ENCODE measurements at places on chromosomes 2 and 18. TPM values are rescaled to one million over a fixed set of nuclear protein-coding genes. Genes with fewer than 3 reads are reported as not detected.

The UGT1A3 gene
- not detected for total RNA-seq

The SETBP1 gene
- 9.2 TPM for total RNA-seq

The CPLX4 gene
- not detected for total RNA-seq

The NT5C1B gene
- not detected for total RNA-seq

The CCDC85A gene
- total RNA-seq, result not detected

The TMEM37 gene
- 0.11 TPM for total RNA-seq

The INHBB gene
- total RNA-seq, result not detected

The TMEM247 gene
- total RNA-seq, result not detected

The FSHR gene
- not detected for total RNA-seq

The ZNF892 gene
- 2.9 TPM for total RNA-seq

The NPHP1 gene
- 1.8 TPM for total RNA-seq

The PAX8 gene
- total RNA-seq, result 0.73 TPM

The CFAP210 gene
- not detected for total RNA-seq

The PSMA8 gene
- total RNA-seq, result 0.87 TPM

The IL1A gene
- 2.0 TPM for total RNA-seq

The CD302 gene
- 0.63 TPM for total RNA-seq

The CHAC2 gene
- total RNA-seq, result 28.7 TPM

The C2orf15 gene
- total RNA-seq, result 0.37 TPM

The NDUFS1 gene
- total RNA-seq, result 70.4 TPM

The MATN3 gene
- total RNA-seq, result not detected

The TTC27 gene
- total RNA-seq, result 54.7 TPM

The SLC4A1AP gene
- 32.7 TPM for total RNA-seq

The ALPG gene
- total RNA-seq, result not detected

The RNF103 gene
- total RNA-seq, result 11.7 TPM

The FOXI3 gene
- not detected for total RNA-seq

The PRKAG3 gene
- not detected for total RNA-seq

The TMEM198 gene
- 3.6 TPM for total RNA-seq

The C2orf76 gene
- total RNA-seq, result 12.6 TPM

The POTEC gene
- not detected for total RNA-seq

The THSD7B gene
- not detected for total RNA-seq

The ADRA2B gene
- total RNA-seq, result 0.57 TPM

The SNED1 gene
- 1.3 TPM for total RNA-seq

The SALL3 gene
- not detected for total RNA-seq

The E2F6 gene
- 21.8 TPM for total RNA-seq

The VWA3B gene
- not detected for total RNA-seq

The HOXD12 gene
- not detected for total RNA-seq

The ASPRV1 gene
- total RNA-seq, result 0.74 TPM

The NEB gene
- 0.25 TPM for total RNA-seq

The NGEF gene
- 0.37 TPM for total RNA-seq

The CYTIP gene
- 207 TPM for total RNA-seq

The GREB1 gene
- total RNA-seq, result 0.33 TPM

The CTDSP1 gene
- total RNA-seq, result 52.7 TPM

The OSR1 gene
- total RNA-seq, result not detected

The MTX2 gene
- total RNA-seq, result 31.3 TPM

The INSIG2 gene
- 12.5 TPM for total RNA-seq

The LDLRAD4 gene
- total RNA-seq, result 17.5 TPM

The KCNS3 gene
- not detected for total RNA-seq

The RPRM gene
- not detected for total RNA-seq

The DPP10 gene
- total RNA-seq, result not detected

The CAB39 gene
- 128 TPM for total RNA-seq

The CNDP1 gene
- total RNA-seq, result 0.40 TPM

The RAB17 gene
- total RNA-seq, result 0.14 TPM

The MBD2 gene
- 135 TPM for total RNA-seq

The ELOA2 gene
- not detected for total RNA-seq

The SKOR2 gene
- not detected for total RNA-seq

The AMER3 gene
- total RNA-seq, result not detected

The C1QL2 gene
- total RNA-seq, result not detected

All from activated T-cell treated with anti-CD3 and anti-CD28 coated beads, Interleukin-2, amount 50 U/mL, for 4 hours (primary cell).